NCI-H2107 (cell line): ENCODE measurements at places on chromosomes 11 and 22.

- no peak for DNase-seq
Measured at GRCh38 chr11:62757846-62758788, 3.3 kb upstream of the POLR2G start.

DNA sequence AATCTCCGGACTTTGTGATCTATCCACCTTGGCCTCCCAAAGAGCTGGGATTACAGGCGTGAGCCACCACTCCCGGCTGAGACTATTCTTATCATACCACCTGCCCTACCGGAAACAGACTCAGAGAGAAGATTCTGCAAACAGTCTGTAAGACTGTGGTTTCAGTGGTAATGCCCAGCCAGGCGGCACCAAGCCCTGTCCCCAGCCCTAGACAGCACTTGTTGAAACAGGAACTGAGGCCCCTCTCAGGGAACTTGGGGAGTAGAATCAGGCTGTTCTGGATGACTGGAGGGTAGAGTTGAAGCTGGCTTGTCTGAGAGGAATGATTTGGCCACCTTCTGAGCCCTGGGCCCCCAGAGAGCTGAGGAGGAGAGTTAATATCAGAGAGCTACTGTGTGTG, 1.3 kb upstream of the INSC start:
- DNase-seq: no peak

DNA sequence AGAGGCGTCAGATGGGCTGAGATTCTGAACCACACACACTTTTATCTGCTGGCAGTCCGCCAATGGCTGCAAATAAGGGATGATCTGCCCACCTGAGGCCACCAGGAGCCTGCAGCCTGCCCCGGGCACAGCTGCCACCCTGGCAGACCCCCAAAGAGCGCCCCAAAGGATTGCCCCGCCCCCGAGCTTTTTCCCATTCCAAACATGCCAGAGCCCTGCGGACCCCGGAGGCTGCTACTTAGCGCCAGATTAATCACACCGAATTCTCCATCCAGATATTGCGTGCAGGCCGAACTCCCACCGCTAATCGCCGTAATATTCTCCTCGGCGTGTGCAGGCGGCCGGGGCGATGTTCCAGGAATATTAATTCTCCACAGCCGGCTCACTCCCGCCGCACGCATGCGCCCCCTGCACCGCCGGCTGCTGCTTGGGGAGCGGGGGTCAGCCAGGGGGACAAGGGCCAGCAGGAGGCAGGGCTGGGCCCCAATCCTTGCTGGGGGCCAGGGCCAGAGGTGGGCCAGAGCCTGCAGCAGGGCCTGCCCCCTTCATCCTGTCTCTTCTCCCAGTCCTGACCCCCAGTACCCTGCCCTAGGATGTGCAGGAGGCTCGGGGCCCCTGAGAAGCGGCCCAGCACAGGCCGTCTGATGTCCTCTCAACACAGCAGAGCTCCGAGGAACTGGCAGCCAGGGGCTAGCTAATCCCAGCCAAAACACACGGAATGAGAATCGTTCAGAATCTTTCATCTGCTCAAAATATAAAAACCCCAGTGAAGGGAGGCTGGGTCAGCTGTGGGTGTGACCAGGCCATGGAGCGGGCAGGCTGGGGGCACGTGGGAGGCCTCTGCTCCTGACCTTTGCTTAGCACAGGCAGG, 19.5 kb upstream of the TCF20 start:
- DNase-seq: no peak

- DNase-seq: no peak
Measured at GRCh38 chr22:39669432-39669831, 98.9 kb downstream of the CACNA1I start.

- no peak for DNase-seq
Measured at GRCh38 chr11:134555510-134555909, 143.5 kb upstream of the B3GAT1 start.

DNA sequence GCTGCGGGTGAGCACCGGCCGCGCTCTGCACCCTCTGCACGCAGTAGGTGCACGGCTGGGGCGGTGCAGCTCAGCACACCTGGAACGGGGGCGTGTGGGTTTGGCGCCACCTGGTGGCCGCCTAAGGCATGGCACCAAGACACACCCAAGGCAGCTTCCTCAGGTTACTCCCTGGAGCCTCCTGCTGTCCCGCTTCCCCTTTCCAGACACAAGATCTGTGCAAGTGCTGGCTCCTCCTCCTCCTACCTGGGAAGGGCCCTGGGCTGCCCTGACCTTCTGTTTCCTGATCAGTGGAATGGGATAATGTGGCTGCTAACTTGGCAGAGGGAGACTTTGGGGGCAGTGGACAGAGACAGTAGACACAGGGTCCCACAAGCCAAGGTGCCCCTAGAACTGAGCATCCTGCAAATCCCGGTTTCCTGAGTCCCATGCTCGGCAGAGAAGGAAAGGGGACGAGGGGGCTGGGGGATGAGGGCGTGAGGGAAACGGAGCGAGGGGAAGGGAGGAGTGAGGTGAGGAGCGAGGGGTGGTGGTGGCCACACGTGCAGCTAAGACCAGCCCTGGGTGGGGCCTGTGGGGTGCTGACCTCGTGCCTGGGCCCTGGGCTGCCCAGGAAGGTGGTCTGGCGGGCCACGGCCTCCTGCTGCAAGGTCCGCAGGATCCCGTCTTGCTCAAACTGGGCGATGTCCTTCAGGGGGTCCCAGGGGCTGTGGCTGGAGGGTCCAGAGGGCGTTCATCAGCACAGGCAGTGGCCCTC, 34.8 kb upstream of the CARS1 start:
- peak; percentile 24 for DNase-seq

DNA sequence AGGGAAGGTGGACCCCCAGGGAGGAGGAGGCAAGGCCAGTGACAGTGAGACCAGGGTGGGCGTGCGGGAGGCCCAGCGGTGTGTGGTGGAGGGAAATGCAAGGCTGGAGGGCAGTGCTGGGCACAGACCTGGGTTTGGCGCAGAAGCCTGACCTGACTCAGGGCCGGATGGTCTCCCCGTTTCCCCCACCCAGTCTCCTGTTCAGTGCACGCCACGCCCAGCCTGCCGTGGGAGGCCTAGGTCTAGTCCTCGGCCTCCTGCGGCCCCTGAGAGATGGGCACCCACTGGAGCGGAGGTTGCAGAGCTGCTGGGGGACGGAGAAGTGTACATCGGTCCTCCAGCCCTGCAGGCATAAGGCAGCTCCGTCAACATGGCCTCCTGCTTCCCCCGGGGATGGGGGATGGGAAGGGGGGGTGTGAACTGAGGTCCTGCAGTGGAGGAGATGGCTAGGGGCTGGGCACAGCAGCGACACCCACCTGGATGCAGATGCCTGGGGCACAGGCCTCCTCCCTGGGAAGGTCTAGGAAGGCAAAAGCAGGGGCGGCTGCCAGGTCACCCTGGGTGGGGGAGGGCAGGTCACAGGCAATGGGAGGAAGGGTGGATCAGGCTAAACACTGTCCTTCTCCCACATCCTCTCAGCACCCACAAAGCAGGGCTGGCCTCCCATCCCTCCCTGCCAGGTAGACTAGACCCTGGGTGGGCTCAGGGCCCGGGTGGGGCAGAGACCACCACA, 15.9 kb downstream of the IL17REL start:
- no peak for DNase-seq

DNA sequence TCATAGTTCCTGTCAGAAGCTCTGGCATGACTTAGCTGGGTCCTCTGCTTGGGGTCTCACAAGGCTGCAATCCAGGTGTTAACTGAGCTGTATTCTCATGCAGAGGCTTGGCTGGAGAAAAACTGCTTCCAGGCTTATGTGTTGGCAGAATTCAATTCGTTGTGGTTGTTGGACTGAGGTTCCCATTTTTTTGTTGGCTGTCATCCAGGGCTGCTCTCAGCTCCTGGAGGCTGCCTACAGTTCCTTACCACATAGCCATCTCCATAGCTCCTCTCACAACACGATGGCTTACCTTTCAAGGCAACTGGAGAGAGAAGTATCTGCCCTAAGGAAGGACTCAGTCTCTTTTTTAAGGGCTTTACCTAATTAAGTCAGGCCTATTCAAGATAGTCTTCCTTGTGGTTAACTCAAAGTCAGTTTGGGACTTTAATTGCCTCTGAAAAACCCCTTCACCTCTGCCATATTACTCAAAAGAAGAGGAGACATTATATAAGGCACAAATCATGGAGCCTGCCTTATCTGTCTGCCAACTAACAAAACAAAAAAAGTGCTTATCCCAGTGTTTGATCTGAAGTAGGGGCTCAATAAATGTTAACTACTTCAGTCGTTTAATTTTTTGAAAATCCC, 35.2 kb downstream of the OR2AG2 start:
- DNase-seq: no peak

- no peak for DNase-seq
Measured at GRCh38 chr11:127393460-127393997, 393.0 kb upstream of the KIRREL3 start.

GRCh38 chr11:128576555-128576954, 10.8 kb downstream of the ETS1 start:
- no peak for DNase-seq

DNA sequence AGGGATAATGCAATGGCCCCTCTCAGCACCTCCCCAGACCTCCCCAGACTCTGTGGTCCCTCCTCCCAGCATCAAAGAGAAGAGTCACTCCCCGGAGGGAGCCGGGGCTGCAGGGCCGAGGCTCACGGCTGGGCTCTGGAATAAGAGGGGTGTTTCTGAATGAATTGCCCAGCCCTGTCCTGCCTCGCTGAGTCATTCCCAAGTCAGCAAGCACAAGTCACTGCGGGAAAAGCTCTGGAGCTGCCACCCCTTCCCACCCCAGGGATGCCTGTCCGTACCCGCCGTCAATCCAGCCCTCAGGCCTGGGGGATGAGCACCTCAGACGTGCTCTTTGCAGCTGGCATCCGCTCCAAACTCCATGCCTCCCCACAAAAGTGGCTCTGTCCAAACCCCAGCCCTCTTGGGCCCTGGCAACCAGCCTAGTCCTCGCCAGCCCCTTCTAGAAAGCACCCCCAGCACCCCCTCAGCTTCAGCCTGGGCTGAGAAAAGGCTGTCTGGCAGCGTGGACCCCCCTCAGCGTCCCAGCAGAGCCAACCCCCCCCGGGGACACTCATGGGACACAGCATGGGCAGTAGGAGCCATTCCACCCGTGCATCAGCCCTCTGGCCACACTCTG, 22.7 kb downstream of the CELSR1 start:
- DNase-seq: no peak

DNA sequence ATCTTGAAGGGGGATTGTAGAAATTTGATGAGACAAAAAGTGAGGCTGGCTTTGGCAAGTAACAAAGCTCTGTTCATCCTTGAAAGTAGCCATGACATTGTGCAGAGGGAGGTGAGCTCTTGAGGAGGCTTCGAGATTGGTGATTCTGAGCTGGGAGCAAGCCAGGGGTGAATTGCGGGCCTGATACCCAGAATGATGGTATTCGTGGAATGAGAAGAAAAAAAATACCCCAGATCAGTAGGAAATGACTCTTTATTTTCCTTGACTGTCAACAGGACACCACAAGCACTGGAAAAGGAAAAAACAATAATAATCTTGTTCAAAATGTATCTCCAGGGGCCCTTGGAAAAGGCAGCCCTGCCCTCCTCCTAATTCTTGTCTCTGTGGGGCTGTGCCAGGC, 62.7 kb downstream of the TSPAN18 start:
- no peak for DNase-seq

GRCh38 chr11:20031155-20032001, 128.9 kb downstream of the DBX1 start:
- no peak for DNase-seq

DNA sequence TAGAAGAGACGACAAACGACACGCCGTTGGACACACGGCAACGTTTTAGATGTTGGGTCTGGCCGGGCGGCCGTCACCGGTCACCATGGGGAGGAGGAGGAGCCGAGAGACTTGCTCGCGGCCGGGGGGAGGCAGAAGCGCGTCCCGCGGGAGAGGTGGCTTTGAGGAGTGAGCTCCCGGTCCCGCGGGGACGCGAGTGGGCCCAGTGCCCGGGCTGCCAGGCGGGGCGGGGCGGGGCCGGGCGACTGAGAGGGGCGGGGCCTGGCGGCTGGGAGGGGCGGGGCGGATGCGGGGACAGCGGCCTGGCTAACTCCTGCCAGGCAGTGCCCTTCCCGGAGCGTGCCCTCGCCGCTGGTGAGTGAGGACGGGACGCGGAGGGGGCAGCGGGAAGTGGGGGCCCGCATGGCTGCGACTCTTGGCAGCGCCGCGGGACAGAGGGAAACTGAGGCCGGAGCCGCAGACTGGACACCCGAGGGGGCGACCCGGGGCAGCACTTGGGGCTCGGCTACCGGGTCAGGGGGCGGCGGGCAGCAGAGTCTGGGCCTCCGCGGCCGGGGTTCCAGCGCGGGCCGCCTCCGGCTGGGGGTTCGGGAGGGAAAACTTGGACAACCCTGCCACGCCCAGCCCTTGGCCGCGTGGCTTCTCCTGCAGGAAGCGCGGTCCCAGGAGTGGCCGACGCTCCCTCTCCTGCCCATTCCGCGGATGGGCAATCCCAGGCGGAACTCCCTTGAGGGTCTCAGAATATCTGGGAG, at the start of gene TSPO:
TSS of gene TSPO (plus strand) at position 309 of the 752 bp plus-strand sequence. CDS start 7,680 bp downstream, outside the sequence.
- no peak for DNase-seq

GRCh38 chr22:29769723-29770321, 2.7 kb downstream of the UQCR10 start:
- DNase-seq: no peak

DNA sequence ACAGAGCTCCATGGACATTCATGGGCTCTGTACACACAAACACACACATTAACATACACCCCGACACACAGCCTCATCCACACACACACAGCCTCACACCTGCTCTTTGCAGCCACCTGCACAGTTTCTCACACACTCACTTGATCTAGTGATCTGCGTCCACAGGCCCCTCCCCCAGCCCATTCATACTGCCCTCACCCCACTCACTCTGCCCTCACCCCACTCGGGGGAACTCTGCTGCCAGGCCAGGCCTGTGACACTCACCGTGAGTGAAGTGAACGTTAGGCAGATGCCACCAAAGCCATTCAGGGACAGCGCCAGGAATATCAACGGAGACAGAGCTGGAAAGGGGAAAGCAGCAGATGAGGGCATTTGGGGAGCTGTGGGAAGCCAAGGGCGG, 15.0 kb downstream of the SLC43A1 start:
- DNase-seq: no peak

DNA sequence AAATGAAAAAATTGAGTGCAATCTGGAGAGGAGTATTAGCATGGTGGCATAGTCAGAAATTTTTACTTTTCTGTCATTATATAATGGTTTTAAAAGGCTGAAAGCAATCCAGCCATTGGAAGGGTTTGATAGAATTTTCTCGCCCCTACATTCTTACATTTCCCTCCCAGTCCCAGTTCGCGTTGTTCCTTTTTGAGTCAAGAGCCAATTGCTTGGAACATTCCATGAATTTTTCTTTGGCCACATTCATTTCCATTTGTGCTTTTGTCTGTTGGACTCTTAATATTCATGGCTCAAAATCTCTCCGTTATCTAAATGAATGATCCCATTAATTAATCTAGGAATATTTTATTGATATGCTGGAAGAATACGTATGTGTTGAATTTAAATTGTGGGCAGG, 66.0 kb downstream of the GRK3 start:
- no peak for DNase-seq

DNA sequence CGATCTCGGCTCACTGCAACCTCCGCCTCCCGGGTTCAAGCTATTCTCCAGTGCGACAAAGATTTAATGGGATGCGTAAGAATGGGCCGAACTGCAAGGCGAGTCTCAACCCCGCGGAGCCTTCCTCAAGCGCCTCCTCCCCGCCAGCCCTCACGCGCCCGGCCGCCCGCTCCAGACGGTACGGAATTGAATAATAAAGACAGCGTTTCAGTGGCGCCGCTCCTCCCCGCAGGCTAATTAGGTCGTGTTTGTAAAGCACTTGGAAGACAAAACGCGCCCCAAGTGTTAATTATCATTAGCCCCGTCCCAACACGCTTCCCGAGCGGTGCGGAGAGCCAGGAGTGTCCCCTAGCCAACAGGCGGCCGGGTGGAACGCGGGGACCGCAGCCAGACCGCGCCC, 192.0 kb downstream of the BUD13 start:
- DNase-seq: no peak

GRCh38 chr22:29130476-29130875, 57.6 kb downstream of the KREMEN1 start:
- no peak for DNase-seq

- no peak for DNase-seq
Measured at GRCh38 chr11:47186700-47187695, 764 bp upstream of the PACSIN3 start.
